ENCODE measurements at places on chromosomes 13 and 19.
A peak's percentile ranks its signal among the peaks of the same experiment; 100 is the strongest.

GRCh38 chr13:110232756-110233155 lies 74.2 kb downstream of the COL4A1 start:
- DNase-seq: peak; percentile 62

- DNase-seq: peak; percentile 67
Measured at GRCh38 chr19:49761625-49762311, 1.3 kb downstream of the TSKS start.

DNA sequence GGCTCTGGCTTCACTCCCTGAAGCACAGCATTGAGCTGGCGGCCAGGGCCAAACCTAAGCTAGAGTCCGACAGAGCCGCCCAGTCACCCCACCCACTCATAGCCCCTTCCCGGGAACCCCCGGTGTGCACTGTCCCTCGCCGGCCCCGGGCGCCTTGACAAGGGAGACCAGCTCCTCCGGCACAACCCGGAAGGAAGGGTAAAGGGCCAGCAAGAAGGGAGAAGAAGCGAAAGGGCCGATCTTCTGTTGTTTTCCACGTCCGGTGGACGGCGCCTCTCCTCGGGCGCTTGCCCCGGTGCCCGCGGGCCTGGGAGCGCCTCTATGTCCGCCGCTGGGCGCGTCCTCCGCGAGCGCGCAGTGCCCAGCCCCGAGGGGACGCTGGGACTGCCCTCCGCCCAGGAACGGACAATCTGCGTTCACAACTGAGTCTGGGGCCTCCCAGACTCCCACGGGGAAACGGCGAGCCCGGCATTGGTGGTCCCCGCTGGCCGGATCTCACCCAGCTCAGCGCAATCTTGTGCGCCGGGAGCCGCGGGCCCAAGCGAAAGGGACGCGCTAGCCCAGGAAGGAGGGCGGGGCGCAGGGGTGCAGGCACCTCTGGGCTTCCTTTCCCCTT lies 172.5 kb upstream of the MIR17HG start:
- no peak for DNase-seq

DNA sequence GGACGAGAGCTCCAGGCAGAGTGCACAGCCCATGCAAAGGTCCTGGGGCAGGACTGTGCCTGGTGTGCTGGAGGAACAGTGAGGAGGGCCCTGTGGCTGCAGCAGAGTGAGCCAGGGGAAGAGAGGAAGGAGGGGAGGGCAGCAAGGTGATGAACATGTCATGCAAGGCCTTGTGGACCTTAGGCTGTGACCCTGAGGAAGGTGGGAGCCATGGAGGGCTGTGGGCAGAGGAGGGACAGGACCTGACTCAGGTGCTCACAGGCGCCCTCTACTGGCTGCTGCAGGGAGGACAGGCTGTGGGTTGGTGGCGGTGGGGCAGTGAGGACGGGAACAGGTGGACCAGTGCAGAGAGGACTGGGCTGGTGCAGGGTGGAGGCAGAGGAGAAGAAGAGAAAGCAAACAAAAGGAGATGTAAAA lies 170.3 kb downstream of the PTPRS start:
- DNase-seq: no peak

DNA sequence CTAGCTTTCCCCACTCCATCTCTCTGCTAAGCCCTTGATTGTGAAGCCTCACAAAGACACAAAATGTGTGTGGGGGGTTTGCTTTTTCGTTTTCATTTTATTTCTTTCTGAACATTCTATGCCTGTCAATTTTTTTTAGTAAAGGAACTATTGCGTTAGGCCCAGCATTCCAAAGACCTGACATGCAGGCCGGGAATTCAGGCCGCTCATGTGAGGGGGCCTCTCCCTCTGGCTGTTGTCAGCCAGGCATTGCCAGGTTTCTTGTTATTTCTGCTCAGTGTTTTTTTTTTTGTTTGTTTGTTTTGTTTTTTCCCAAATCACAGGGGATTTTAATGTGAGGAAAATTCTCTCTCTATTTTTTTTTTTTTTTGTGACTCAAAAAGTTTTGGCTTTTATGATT lies 10.3 kb upstream of the MEDAG start:
- peak; percentile 95 for DNase-seq

DNA sequence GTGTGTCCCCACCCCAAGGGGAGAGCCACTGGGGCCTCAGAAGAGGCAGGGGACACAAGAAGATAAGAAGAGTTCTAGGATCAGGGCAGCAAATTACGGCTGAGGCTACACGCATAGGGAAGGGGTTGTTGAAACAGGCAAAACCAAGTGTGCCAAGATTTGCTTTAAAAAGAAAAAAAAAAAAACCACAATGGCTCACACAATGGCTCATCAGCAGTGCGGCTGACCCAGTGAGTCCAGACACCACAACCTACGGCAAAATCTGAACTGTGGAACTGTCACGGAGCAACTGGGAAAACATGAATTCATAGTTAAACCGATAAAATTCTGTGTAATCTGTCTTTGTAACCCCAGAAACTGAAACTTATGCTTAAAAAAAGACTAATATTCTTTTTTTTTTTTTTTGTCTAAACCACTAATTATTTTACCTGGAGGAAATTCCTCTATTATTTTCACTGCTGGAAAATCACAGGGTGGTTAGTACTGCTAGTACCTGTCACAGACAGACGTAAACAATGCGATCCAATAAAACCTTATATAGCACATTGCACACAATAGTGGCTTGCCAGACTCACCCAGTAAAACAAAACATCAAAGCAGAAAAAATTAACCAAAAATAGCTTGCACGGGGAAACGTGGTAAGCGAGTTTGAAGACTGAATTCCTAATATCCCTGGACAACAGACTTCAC lies 325.4 kb upstream of the TSHZ3 start:
- peak; percentile 25 for DNase-seq

- DNase-seq: no peak
Measured at GRCh38 chr19:41355802-41356201, 2.1 kb upstream of the TGFB1 start.

Measured in AG10803 (cell line).